Fibroblast of skin of left biceps (primary cell): ENCODE measurements at places on chromosomes 6 and 20.

DNA sequence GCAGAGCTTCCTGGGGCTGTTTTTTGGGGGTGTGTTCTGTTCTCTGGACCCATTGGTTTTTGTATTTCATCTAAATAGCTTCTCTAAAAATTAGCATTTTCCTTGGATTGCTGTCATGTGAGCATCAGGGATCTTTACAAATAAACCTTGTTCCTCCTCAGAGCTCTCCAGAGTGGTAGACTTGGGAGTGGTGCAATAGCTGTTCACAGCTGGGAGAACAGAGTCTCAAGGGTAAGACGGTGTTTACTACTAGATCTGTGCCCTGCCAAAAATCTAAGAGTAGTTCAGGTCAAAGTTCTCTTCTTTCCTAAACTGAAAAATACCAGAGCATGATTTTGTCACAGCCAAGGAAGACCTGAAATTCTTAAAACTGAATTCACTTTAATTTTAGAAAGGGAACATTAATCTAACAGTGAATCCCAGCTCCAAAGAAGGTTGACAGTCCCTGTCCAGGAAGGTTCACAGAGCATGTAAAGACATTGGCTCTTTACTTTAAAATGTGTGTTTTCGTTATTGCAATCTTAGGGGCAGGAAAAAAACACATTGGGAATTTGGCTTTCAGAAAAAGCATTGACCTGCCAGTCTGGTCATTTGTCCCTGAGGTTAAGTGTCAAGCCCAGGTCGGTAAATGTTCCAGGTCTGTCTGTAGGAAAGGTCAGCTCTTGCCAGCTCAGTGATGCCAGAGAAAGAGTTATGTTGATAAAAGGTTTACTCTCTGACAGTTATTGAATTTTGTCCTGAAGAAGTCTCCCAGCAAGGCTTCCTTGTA is 43.3 kb downstream of the VAPB start:
- no peak for DNase-seq

DNA sequence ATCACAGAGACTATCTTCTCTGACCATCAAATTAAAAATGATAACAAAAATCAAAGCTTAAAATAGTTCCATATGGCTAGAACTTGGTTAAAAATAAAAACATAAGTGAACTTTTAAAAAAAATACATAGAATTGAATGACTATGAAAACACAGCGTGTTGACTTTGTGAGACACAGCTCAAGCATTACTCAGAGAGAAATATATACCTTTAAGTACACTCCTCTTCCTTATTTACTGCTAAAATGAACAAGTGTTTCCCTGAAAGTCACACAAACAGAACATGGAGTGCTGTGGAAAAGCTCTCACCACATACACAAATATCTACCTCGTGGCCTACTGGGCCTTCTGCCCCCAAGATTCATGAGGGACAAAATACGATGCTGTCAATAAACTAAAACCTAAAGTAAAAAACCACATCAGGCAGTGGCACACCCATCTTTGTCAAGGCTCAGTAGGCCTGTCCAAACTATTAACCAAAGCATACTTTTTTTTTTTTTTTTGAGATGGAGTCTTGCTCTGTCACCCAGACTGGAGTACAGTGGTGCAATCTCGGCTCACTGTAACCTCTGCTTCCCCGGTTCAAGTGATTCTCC is 7.5 kb downstream of the FAXC start:
- no peak for DNase-seq

DNA sequence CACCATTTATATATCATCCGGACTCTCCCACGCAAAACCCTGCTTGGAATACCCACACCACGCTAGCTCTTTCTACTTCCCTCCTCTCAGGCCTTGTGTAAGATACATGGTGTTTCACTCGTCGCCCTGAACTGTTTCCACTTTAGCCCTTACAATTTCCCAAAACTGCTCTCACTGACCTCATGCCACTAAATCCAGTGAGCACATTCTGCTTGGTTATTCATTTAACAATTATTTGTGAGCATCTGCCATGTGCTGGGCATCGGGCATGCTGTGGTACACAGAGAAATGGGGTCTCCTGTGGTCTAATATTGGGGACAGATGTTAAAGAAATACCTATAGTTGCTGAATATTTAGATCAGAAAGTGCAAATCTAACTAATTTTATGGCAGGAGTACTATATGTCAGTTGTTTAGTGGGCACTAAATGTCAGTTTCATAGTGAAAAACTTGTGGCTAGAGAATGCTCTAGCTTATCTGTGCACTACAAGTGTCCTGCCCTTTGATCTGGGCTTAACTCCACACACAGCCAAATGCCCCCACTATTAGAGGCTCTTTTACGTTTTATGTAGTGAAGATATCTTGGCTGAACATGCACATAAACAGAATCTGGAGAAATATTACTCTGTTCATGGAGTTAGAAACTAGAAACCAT is 41.0 kb downstream of the PLEKHG1 start:
- no peak for DNase-seq

DNA sequence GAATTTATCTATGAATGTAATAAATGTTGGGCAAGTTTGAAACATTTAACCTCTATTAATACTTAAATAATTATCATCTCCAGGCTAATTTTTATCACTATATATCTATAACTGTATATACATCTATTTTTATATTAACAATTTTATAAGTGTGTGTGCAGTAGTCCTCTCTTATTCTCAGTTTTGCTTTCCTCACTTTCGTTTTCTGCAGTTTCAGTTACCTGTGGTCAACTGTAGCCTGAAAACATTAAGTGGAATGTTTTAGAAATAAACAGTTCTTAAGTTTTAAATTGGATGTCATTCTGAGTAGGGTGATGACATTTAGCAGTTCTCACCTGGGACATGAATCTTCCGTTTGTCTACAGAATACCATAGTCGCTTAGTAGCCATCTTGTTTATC is 379.4 kb upstream of the MAN1A1 start:
- no peak for DNase-seq

DNA sequence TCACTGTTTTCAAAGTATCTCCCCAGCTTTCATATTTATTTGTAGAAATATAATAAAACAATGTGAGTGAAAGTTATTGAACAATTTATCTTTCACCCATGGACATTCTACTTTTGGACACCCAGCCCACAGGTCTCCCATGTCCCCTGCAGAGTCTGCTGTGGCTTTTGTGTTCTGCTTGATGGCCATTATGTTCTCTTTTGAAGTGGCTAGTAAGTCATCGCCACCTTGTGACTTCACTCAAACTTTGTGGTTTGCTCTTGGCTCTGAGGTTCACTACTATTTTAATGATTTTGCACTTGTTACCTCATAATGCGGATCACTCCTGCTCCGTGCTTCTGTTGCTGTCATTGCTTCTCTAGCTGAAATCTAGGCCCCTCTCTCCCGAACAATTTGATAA is 10.2 kb upstream of the DEFB113 start:
- no peak for DNase-seq

- no peak for DNase-seq
Measured at GRCh38 chr6:32222333-32223230, 1.3 kb downstream of the NOTCH4 start.

GRCh38 chr6:56327946-56328727 is 80.8 kb upstream of the COL21A1 start:
- DNase-seq = no peak
